ENCODE measurements at places on chromosomes 2 and 18.

DNA sequence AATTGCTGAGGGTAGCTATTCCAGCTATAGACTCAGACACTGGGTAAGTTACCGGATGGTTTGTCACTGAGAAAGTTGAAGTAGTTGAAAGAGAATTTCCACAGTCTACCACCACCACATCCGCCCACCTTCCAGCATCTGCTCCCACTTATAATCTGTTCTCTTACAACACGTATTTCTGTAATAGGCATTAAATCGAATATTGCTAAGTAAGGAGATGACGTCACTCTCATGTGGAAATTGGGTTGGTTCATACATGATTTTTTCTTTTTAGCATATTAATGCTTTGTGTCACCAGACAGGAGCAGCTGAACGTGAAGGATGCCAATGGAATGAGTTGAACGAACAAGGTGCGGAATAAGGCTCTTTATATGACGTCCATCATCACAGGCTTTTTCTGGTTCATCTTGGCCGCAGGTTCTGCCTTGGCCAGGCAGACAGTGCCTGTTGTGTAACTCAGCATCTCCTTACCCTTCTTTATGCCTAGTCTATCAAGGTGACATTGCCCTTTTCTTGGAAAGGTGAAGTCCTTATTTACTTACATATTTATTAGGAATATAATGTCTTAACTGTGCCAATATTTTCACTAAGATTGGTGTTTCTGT lies 45.9 kb downstream of the THUMPD2 start:
- DNase-seq = no peak

GRCh38 chr2:110820128-110820527 lies 87.8 kb downstream of the ACOXL start:
- no peak for DNase-seq

DNA sequence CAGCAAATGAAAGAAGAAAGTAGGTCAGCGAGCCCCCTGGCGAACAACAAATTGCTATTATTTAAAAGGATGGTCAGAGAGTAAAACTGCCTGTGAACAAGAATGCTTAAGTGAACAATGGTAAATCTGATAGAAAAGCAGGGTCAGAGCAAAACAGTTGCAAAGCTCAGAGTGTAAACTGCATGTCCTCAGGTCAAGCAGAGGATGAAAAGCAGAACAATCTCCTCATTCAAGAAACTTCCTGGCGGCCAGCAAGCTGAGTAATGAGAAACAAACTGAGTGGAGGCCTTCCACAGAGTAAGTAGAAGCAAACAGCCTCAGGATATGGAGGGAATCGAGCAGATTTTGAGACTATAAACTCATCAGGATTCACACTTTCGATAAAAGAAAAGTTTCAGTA lies 117.9 kb downstream of the PPP1R1C start:
- DNase-seq = no peak

- DNase-seq = no peak
These were observed 30.0 kb upstream of the KLHL29 start for GRCh38 chr2:23355001-23355400.

DNA sequence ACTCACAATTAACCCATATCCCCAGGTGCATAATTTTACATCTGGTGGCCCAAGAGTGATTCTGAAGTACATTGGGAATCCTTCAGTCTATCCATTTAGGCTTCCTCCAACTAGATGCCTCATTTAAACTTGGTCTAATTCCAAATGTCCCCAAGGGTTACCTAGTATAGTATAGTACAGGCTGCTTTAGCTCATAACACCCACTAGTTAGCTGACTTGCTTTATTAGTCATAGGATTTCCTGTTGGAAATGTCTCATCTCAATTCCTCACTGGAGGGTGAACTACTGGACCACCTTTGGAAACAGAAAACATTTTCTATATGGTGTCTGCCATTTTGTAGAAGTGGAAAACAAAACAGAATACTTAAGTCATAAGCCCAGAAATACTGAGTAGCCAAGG lies 202.5 kb upstream of the SESTD1 start:
- DNase-seq = no peak

DNA sequence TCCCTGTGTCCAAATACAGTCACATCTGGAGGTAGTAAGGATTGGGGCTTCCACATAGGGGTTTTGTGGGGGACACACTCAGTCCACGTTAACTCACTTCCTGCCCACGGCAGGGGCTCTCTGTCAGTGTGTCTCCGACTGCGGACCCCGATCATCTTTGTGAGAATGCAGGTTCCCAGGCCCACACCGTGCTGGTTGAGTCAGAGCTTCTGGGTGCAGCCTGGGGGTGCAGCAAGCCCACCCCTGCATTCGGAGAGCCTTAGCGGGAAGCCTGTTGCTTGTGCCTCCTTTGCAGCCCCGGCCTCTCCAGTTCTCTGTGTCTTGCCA lies 28.0 kb downstream of the HPCAL1 start:
- DNase-seq = no peak

DNA sequence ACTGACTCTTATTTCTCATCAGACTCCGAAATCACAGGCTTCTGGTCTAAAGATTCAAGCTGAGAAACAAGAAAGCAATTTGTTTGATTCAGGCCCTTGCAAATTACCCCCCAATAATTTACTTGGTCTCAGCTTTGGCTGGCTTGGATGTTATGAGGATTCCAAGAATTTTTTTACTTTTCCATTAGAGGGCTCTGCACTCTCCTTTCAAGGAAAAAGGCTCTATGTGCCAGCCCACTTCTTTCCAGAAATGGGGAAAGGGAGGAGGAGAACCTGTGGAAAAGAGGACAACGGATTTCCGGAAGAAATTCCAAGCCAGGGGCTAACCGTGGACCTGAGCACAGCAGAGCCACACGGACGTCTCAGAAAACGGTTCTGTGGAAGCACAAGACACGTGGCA lies 44.4 kb downstream of the BCL11A start:
- DNase-seq = no peak

DNA sequence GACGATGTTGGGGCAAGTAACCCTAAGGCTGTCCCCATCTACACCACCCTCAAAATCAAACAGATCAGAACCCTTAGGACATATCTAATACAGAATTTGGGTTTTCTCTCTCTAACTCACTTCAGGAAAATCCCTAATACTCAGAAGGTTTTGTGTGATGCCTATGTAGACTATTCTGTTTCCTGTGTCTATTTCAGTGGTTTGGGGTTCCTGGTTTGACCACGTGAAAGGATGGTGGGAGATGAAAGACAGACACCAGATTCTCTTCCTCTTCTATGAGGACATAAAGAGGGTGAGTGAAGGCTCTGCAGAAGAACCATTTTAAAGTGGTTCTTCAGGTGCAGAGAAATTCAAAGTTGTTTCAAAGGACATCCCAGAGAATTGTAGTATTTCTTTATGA lies 16.3 kb downstream of the SULT1C2 start:
- DNase-seq = no peak

GRCh38 chr2:54208364-54209240 lies 47.4 kb downstream of the TSPYL6 start:
- DNase-seq = peak; percentile 29

DNA sequence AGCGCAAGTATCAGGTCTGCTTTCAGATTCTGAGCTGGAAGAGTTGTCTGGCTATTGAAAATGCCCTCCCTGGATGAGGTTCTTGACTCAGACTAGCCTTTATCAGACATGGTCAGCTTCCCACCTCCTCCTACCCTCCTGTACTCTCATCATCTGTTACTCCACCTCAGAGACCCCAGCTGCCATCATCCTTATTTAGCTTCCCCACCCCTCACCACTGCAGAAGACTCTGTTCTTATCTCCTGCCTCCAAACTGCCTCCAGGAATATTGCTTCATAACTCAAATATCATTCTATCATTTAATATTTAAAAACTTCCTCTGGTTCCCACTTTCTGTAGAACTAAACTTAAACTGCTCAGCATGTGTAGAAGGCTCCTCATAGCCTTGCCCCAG lies 31.1 kb upstream of the PPP3R1 start:
- DNase-seq = no peak

- DNase-seq = no peak
These were observed 2.9 kb downstream of the LRRTM4 start for GRCh38 chr2:77519164-77519887.

DNA sequence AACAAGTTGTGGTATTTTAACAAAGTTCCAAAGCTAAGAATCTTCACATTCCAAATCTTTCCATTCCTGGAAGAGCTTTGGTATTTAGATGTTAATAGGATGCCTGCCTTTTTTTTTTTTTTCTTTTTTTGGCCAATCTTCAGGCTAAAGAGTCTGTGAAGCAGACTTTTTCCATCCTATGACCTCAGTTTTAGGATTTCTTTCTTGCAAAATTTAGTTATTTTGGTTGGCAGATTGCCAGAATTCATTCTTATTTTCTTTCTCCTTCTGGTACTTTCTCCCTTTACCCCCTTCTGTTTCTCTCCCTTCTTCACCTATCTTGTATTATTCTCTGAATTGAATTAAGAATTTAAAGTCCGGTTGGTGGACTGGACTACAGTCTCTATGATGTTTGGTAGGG lies 217.8 kb upstream of the REV1 start:
- no peak for DNase-seq

- DNase-seq = no peak
These were observed 29.8 kb upstream of the YES1 start for GRCh38 chr18:841647-842370.

DNA sequence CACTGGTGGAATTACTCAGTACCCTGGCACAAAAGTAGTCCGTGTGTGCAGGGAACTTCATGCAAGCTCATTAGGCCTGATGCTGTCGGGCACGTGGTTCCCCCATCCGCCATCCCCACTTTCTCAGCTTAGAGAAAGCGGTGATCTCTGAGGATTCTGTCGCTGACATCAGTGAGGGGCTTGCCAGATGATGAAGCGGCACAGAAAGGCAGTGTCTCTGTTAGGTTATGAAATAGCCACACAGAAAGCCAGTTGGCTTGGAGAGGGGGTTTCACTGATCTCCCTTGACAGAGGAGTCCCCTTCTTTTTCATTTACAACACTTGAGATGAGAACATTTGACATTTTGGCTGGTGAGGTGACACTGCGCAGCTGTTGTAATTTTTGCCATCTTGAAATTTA lies 179.7 kb downstream of the FAM210A start:
- DNase-seq = no peak

DNA sequence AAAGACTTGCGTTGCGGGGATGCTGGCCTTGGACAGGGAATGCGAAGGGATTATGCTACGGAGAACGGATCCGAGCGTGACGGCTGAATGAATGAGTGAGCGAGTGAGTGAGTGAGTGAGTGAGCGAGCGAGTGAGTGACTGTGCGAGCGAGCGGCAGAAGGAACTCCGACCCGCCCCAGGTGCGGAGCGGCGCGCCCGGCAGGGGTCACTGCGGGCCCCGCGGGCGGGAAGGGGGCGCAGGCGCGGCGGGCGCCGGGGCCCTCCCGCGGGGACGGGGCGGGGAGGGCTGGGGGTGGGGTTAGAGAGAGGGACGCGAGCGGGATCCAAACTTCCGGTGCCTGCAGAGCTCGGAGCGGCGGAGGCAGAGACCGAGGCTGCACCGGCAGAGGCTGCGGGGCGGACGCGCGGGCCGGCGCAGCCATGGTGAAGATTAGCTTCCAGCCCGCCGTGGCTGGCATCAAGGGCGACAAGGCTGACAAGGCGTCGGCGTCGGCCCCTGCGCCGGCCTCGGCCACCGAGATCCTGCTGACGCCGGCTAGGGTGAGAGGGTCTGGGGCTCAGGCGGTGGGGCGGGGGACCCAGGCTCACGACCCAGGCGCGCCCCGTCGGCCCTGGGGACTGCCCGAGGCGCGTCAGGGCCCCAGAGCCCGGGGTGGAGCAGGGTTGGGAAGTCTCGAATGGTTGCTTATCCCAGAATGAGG lies at the start of gene ITM2C:
ITM2C (plus strand) TSS at position 338 of the 702 bp plus-strand sequence; CDS start at position 422, 84 bp downstream.
- peak; percentile 98 for DNase-seq

DNA sequence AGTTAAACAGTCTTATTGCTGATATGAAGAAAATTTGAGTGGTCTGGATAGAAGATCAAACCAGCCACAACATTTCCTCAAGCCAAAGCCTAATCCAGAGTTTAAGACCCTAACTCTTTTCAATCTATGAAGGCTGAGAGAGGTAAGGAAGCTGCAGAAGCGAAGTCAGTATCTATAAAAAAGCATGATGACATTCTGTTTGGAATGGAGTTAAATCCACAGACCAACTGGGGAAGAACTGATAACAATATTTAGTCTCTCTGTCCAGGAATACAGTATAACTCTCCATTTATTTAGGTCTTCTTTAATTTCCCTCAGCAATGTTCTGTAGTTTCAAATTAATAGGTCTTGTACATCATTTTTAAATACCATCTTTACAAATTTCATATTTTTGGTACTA lies 16.0 kb downstream of the PIGN start:
- DNase-seq = no peak

DNA sequence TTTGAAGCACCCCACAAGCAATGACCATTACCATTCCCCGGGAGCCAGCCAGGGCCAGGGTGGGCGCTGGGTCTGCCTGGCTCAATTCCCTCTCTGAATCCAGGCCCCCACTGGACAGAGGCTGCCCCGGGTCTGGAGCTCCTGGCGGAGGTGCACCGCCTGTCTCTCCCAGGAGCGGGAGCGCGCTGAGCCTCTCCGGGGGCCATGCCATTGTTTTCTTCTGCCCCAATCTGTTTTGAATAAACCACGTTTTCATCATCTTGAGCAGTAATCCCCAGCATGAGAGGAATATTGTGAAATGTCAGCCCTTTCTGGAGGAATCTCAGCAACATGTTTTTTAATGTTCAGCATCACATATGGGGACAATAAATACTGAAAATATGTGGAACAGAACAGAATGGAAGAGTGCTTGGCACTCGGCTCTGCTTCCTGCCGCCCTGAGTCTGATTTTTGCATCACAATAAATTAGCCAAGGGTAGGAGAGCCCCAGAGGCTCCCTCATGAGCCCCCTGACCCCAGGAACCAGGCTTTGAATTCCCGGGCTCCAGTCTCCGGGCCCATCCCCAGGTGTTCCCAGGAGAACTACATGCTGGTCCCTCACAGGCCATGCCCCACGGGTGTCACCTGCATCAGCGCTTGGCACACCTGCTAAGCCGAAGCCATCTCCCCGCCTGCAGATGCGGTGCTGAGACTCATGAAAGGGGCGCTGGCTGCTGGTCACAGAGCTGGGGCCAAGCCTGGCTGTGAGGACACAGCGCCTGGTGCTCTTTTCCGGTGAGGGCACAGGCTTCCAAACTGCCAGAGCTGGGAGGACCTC lies 88.8 kb downstream of the INHBB start:
- no peak for DNase-seq

GRCh38 chr2:215619989-215620388 lies 184.1 kb upstream of the FN1 start:
- no peak for DNase-seq

DNA sequence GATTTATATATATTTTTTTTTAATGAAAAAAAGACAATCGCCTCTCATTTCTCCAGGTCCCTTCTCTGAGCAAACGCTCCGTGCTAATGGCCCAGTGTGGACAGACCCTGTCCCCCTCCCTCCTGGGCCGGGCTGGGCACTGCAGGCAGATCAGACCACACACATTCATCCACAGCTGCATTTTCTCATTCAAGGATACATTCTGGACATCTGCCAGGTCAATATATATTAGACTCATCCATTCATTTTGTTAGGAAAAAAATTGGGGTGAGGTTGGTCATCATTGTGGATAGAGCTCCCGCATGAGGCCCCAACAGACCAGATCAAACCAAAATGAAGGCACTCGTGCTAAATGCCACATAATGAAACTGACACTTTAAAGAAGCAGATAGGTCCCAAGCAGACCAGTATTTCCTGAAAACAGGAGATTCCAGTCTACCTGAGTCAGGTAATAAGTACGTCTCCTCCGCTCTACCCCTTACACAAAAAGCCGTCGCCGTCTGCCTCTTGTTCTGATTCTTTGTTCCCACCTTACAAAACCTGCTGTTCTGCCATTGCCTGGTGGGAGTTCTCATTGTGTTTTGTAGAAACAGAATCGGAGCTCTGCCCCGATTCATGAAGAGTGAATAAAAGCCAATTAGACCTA lies 15.4 kb upstream of the OTOS start:
- DNase-seq = no peak

Measured in SK-N-SH (cell line).